DMS79 (cell line): ENCODE measurements at places on chromosomes 11 and 22.

DNA sequence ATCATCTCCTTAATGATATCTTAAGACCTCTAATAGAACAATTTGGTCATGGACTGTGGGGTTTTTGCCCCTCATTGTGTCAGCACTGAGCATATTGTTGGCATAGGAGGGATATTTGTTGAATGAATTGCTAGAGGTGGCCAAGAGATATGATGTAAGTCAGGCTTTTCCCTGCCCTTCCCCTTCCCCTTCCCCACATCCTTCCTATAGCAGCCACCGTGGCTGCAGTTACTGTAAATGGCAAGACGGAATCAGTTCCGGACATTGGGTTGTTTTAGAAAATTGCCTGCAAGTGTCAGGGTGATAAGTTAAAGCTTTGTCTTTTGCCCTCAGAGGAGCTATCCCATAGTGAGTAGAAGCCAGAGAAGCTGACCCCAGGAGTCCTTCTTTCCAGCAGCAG is 23.0 kb downstream of the LIMK2 start:
- DNase-seq, result no peak

DNA sequence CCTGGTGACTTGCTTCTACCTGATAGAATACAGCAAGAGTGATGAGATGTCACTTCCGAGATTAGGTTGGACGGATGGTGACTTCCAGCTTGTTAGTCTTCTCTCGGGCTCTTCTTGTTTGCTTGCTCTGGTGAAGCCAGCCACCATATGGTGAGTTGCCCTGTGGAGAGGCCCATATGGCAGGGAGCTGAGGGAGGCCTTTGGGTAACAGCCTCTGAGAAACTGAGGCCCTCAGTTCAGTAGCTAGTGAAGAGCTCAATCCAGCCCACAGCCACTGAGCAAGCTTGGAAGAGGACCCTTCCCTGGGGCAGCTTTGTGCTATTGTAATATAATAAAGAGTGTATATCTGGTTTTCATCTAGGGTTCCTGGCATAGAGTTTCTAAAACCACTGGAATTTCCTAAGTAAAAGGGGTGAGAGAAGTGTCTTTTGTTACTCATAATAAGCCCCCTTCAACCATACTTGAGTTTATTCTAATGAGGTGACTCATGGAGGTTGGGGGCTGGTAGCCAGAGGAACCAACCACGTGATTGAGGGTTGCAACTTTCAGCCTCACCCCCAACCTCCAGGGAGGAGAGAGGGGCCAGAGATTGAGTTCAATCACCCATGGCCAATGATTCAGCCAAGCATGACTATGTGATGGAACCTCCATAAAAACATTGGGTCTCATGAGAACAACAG is 8.0 kb upstream of the TPCN2 start:
- DNase-seq, result peak; percentile 73

GRCh38 chr11:122709039-122709760 is 53.7 kb downstream of the UBASH3B start:
- DNase-seq, result no peak

DNA sequence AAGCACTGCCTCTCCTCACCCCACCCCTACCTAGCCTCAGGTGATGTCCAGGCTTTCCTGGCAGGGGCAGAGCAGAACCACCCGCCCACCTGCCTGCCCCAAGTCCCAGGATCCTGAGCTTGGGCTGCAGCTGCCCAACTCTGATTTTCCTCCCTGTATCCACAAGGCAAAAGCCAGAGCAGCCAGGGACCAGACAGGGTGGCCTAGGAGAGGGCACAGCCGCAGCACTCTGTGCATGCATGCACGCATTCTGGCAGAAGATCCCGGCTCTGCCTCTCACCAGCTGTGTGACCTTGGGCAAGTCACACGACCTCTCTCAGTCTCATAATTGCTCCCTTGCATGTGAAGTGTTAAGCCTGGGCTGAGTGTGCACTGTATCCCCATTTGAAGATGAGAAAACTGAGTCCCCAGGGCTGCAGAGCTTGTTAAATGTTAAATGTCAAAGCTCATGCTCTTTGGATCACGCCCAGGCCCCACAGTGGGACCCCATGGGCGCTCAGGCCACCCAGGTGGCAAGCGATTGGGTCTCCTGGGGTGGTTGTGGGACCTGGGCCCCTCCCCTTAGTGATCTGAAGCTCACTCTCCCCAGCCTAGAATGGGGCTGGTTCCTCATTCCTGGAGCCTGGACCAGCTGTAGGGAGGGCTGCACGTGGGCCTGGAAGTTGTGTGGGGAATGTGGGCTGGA is 2.8 kb upstream of the CARNS1 start:
- DNase-seq, result no peak

GRCh38 chr11:82303671-82304070 is 430.0 kb downstream of the FAM181B start:
- DNase-seq, result no peak

DNA sequence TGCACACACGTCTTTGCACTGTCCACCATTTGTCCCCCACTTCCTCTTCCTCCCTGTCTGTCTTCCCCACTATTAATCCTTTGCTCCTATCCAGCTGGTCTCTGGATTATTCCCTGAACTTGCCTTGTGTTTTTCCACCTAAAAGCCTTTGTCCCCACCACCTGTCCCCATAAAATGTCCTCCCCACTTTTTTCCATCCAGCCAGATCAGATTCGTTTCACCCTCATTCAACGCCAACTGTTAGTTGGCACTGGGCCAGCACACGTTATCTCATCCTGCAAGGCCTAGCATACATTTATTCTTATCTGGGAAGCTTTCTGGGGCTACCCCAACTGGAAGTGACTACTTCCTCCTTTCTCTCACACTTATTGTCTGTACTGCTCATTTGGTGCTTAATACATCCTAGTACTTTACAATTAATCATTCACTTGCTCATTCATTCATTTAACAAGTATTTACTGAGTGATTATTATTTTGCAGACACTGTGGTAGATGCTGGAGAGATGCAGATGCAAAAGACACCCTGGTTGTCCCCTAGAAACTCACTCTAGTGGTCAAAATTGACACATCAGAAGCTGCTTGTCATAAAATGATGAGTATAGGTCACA is 96.2 kb downstream of the RASSF10 start:
- DNase-seq, result peak; percentile 22

DNA sequence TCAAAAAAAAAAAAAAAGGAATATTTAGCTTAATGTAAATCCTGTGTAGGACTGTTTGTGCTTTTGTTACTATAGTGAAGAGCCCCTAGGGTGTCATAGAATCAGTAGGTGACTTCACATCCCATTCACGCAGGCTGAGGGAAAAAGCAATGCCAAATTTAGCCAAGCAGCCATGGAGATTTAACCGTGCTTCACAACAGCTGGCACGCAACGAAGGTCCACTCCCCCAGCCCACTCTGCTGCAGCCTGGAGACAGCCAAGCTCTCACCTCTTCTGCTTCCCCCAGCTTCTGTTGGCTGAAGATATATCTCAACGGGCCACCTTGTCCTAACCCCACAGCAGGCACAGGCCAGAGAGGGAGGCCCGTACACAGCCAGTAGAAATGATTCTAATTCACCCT is 78.8 kb upstream of the BID start:
- no peak for DNase-seq

DNA sequence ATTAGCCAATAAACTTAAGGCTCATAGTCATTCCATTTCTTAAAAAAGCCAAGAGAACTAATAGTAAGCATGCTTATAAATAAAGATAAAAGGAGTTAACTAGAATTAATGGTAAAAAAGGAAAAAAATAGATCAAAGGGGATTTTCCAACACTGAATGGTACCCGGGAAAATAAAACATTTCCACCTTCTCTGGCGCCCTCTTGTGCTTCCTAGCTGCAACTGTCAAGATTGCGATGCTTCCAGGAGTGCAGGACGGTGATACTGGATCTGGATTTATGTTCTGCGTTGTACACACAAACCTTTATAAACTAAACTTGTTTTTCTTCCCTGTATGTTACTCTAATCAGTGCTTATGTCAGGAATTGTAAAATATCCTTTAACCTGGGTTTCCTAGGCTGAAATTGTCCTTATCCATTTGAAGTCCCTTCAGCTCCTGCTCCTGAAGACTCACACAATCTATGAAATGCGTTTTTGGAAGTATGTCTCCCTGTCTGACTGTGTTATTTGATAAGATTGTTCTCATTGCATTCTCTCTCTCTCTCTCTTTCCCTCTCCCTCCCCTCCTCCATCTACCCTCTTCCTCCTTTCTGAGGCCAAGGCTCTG is 9.6 kb upstream of the HTATIP2 start:
- peak; percentile 35 for DNase-seq

DNA sequence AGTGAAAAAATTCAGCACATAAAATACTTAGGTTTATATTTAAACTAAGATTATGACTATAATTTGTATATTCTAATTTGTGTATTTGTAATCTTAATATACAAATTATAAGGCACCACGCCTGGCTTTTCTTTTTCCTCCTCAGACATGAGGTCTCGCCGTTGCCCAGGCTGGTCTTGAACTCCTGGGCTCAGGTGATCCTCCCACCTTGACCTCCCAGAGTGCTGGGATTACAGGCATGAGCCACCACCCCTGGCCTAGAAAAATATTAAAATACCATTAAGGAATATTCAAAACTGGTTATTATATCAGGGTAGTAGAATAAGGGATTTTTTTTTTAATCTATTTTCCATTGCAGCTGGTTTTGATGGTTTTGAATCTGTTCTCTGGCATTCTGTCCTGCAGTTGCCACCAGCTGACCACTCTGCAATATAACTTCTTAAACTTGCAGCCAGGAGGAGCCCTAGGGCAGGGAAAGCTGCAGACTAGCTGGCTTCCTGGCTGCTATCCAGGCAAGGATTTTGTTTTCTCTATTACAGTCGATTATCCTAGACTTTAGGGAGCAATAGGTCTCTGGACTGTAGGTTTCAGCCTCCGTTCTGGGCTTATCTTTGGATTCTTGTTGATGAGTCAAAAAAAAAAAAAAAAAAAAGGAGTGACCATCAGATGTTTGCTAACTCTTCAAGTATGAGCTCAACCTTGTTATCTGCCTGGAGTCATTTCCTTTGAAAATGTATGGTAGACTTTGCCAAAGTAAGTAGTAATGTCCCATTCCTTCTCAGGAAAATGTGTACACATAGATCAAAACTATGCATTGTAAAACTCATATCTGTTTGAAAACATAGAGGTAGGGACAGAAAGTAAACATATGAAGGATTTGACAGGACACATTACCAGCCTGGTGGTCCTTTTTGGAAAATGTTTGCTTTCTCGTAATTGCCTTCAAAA is 13.2 kb downstream of the POLA2 start:
- peak; percentile 39 for DNase-seq

DNA sequence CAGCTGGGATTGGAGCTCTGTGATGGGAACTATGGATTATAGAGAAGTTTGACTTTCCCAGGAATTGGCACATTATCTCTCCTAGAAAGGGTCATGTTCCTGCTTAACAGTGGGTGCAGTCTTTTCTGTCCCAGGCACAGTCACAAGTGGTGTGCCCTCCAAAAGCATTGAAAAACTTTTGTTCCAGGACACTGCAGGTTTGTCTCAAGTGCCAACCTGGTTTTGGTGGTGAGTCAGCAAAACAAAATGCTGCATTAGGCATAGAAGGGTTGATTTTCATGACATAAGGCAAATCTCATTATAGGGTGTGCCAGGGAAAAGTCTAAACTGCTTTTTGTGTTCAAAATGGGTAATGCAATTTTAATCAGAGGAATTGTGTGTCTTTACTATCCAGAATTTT is 4.9 kb downstream of the HTATIP2 start:
- no peak for DNase-seq

- peak; percentile 46 for DNase-seq
Measured at GRCh38 chr11:120210626-120211521, at the start of gene OAF. Gene OAF (plus strand): TSS chr11:120211032. CDS start chr11:120211280, 248 bp downstream.

DNA sequence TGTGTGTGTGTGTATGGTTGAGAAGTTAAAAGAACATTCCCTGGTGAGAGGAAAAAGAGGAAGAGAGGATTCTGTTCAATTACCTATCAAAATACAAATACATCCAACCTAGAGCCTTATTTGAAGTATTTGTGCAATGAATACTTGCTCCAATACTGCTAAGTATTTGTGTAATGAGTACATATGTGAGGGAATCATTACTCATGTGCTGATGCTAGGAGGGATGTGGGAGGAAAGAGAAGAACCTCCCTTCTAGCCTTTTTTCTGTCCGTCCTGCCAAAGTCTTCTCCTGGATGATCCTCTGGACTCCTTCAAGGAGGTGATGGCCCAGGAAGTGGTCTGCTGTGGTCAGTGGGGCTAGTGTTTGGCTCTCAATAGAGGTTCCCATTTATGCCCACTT is 36.0 kb upstream of the ACCSL start:
- DNase-seq, result no peak

- peak; percentile 83 for DNase-seq
Measured at GRCh38 chr11:107858217-107859070, at the start of gene SLC35F2. Gene SLC35F2 (minus strand): TSS chr11:107858787. CDS start chr11:107858767, 20 bp downstream.

DNA sequence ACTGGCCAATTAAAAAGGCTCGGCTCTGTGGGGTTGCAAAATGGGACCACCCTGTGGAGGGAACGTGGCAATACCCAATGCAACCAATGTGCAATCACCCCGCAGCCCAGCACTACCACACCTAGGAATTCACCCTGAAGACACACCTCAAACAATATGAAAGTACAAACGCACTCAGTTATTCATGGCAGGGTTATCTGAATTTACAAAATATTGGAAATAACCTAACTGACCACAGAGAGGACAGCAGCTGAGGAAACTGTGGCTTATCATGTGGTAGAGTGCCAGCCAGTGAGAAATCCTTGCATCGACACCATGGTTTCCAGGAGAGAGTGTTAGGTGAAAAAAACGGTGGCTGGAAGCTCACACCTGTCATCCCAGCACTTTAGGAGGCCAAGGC is 18.7 kb downstream of the ALG12 start:
- DNase-seq, result no peak

GRCh38 chr11:6608726-6609501 is 3.1 kb downstream of the TAF10 start:
- DNase-seq, result no peak

- DNase-seq, result no peak
Measured at GRCh38 chr11:9796854-9797253, 133.0 kb downstream of the SWAP70 start.

- no peak for DNase-seq
Measured at GRCh38 chr11:5368502-5369043, 15.0 kb upstream of the OR51M1 start.

DNA sequence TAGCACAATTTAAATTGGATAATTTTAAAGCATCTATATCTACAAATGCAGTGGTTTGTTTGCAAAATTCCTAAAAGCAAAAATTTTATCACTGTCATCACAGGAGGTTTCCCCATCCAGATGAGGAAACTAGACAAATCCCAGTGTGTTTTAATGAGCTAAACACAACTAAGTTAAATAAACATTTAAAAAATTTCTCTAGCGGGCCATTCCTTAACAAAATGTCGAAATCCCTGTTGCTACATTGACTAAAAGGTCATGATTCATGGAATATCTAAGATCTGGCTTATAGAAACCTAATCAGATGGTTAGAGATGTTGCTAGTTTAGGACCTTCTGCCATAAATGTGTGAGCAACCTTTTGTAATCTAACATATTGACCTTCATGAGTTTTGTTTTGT is 107.3 kb upstream of the BDNF start:
- no peak for DNase-seq
